Left renal cortex interstitium (tissue), 4 donors: ENCODE measurements at places on chromosomes 16 and 17.

DNA sequence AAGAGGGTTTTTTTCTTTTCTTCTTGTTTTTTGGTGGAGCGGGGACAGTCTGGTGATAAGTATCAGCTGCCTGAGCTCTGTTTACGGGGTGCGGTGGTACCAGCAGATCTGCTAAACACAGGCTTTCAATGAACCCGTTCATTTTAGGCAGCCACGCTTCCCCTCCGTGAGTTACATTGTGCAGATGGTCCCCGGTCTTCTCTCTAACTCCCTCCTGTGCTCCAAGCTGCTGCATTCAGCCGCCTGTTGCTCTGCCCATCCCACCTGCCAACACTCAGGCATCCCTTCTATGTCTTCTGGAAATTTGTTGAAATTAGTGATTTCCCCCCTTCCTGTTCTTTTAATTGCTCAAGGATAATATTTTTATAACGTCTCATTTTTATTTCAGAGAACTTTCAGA is 82.1 kb upstream of the ELAC2 start:
- no peak for DNase-seq

DNA sequence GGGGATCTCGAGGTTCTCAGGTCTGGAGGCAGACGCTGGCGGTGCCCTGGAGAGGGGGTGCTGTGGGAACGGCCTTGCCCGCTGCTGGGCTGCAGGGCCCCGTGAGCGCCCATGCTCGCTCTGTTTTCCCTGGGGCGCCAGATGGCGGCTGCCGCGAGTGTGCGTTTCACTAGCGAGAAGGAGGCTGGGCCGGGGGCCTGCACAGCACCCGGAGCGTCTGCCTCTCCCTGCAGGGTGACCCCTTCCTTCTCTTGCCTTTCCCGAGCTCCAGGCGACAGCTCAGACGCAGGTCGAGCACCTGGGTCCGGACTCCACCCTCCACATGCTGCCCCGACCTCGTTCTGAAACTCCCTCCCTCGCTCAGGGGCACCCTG is 2.7 kb downstream of the TELO2 start:
- DNase-seq, result no peak

DNA sequence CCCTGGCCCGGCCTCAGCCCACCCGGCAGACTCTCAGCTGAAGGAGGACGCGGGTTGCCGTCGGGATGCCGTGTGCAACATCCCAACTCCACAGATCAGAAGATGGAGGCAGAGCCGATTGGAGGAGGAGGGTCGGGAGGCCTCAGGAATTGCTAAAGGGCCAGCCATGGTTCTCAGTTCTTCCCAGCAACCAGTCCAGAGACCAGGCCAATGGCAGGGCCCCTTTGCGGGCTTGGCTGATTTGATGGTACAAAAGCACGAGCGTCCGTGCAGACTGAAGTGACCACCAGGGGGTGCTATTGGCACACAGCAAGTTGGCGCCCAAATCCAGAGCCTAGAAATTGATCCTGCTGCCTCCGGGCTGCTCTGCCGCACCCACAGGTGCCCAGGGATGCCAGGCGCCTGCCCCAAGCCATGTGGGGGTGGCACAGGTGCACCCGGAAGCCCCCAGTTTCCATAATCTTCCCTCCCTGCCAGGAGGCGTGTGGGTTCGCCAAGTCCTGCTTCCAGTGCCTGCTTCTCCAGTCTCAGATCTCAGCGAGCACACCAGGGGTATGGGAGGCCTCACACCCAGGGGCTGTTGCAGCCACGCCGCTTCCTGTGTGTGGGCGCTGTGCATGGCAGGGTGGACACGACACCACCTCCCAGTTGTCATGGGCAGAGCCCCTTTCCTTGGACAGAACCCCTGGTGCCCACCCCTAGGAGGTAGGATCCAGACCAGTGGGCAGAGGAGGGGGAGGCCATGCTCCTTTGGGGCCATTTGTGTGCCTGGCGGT is 7.1 kb upstream of the TEX19 start:
- no peak for DNase-seq

GRCh38 chr17:50949128-50949988 is 83.2 kb upstream of the TOB1 start:
- DNase-seq, result no peak

DNA sequence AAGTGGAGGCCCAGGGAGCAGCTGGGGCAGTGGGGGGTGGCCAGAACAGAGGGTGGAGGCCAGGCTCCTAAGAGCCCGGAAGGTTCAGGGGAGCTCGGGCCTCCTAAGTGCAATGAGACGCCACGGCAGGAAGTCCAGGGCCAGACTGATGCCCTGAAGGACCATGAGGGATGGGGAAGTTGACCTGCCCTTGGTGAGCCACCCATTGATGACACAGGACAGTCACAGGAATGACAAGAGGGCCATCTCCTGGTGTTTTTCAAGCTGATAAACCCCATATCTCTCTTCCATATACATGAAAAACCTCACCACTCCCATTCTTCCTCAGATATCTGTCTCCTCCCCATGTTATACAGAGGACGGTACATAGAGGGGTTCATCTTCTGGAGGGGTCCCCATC is 5.8 kb upstream of the MRPL58 start:
- no peak for DNase-seq

GRCh38 chr16:11990702-11991390 is 14.3 kb downstream of the SNX29 start:
- DNase-seq, result no peak

DNA sequence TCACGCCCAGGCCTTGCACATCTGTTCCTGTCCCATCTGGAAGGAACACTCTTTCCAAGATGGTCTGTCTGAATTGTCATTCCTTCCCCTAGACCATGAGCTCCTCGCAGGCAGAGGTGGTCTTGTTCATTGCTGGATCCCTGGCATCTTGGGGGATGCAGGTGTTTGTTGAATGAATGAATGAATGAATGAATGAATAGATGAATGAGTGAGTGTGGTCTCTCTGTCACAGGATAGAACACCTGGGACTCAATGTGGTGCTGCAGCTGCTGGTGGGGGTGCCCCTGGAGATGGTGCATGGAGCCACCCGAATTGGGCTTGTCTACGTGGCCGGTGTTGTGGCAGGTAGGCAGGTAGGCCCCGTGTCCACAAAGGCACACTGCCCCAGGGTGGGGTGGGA is 32.2 kb downstream of the RHBDL3 start:
- no peak for DNase-seq

GRCh38 chr16:69831212-69832123 is 69.3 kb downstream of the WWP2 start:
- DNase-seq, result no peak

DNA sequence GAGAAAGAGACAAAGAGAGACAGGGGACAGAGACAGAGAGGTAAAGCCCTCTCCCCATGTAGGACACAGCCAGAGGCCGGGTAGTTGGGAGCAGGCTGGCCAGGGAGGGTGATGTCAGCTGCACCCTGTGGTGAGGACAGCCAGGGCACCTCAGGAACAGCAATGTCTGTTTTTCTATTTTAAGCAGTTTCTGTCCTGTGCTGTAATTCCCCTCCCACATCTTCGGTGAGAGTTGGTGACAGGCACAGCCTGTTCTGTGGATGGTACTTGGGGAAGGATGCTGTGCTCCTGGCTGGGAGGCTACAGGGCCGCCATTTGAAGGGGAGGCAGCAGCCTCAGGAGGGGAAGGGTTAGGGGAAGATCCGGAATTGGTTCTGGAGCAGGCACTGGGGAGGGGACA is 163.5 kb downstream of the SDK2 start:
- DNase-seq, result no peak

DNA sequence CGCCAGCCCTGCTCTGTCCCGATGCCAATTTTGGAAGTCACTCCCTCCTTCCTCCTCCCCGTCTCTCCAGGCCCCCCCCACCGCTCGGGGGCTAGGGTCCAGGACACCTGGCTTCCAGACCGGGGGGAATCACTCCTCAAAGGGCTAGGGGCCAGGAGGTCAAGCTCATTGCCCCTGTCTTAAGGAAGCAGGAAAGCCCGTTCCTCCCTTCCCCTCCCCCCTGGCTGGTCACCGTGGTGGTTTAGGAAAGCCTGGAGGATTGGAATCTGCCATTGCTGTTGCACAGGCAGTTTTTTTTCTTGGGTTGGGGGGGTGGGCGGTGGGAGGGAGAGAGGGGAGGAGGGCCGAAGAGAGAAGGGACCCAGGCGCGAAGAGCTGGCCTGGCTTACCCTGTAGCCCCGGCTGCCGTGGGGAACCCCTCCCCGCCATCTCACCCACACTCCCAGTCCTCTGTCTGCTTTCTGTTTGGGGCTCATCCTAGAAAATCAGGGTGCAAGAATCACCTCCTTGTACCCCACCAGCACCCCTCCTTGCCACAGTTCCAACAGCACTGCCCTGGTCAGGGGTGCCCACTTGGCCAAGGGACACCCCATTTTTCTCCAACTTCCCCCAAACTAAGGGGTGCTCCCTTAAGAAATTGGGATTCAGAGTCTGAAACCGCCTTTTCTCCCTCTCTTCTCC is 2.9 kb upstream of the BCL6B start:
- DNase-seq, result no peak

- no peak for DNase-seq
These were observed 216.7 kb downstream of the SHISA9 start for GRCh38 chr16:13118091-13118490.

- no peak for DNase-seq
These were observed 30.9 kb downstream of the BRCA1 start for GRCh38 chr17:43094129-43094835.

DNA sequence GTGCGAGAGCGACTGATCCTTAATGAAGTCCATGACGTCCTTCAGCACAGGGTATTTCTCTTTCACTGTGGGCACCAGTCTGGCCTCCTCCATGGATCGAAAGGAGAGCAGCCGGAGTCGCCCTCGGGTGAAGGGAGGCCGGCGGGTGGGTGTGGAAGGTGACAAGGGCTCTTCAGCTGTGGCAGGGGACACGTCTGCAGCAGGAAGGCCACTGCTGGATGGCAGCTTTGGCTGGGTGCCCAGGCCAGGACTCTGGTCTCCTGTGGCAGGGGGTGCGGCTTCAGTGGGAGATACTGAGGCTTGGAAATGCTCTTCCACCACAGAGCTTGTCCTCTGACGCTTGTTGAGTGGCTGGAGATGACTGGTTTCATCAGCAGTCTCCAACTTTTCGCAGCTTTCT is 78.5 kb downstream of the ZZEF1 start:
- no peak for DNase-seq

GRCh38 chr16:51464996-51465395 is 313.9 kb upstream of the SALL1 start:
- DNase-seq, result no peak

- DNase-seq, result no peak
These were observed 45.4 kb downstream of the CHD9 start for GRCh38 chr16:53100131-53100748.

DNA sequence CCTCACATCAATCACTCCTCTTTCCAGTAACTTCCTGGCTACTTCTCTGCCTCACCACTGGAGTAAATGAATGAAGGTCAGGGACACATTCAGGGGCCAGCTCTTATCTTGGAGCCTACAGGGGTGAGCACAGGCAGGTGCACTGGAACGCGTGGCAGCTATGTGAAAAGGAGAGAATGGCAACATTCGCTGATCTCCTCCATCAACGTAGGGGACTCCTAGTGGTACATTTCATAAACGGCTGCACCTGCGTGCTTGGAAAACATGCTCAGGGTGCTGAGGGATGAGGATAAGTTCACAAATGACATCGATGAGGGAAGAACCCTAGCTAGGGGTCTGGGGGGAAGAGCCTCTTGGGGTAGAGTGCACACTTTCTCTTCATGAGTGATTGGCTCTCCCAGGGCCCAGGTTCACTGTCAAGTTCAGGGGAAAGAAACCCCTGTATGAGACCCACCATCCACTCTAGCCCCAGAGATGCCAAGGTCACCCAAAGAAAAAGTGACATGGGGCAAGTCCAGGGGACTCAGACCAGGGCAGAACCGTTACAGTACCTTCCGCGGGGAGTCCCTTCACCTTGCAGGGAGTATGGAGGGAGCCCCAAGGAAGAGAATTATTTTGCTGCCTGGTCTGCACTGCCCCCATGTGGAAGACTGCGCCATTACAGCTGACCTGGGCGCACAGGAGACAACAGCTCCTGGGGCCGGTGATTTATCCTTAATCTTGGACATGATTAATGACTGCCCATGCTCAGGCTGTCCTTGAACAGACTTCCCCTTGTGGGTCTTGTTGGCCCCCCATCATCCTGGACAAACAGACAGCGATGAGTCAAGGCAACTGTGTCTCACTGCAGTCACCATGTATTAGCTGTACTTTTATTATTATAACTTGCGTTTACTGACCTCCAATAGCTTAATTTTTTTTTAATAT is 30.1 kb downstream of the VAC14 start:
- no peak for DNase-seq

- no peak for DNase-seq
These were observed 29.7 kb upstream of the SSTR5 start for GRCh38 chr16:1042866-1043265.

DNA sequence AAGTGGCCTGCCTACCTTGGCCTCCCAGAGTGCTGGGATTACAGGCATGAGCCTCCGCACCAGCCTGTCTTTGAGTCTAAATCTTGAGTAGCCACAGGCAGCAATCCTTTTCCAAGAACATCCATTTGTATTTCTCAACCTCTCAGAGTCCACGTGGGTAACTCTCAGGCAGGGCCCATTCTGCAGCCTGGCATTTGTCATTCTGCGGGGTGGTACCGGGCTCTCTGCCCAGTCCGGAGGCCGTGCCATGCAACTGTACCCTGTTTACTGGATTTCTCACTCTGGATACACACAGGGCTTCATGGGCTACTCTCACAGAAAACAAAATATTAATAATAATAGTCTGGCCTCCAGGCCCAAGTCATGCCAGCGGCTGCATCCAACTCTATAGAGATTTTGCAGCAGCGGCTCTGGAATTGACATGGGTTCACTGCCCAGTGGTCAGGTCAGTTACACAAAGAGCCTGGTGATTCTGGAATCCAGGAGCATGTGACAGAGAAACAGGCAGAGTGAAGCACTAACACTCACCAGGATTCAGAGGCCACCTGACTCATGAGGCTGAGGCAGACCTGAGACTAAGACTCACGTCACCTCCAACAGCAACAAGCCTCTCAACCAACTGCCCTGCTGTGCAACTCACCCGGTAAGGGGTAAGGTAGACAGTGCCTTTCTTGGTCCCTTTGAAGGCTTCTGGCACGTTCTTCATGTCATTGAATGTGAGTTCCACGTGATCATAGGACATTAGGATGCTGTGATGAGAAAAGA is 4.0 kb downstream of the WBP2 start:
- DNase-seq, result no peak

DNA sequence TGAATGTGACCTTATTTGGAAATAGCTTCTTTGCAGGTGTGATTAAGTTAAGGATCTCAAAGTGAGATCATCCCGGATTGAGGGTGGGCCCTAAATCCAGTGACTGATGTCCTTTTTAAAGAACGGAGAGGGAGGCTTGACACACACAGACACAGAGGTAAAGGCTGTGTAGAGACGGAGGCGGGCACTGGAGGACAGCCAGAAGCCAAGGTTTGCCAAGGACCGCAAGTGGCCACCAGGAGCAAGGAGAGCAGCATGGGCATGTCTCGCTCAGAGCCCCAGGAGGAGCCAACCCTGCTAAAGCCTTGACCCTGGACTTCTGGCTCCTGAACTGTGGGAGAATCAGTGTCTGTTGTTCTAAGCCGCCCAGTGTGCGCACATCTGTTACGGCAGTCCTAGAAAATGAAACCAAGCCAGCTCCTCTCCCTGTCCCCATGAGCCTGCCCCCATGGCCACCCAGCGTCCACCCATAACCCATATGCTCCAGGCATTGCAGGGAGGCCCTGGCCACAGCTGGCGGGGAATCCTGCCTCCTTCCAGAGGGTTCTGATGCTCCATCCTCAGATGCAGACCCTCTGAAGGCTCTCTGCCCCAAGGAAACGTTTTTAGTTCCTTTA is 15.2 kb downstream of the CNGB1 start:
- no peak for DNase-seq

GRCh38 chr16:82011199-82011641 is at the start of gene SDR42E1:
Gene SDR42E1 (minus strand): TSS chr16:82011470. CDS start chr16:82000858, 10,612 bp downstream.
- DNase-seq, result no peak
